ENCODE measurements at places on chromosomes 2 and 18.

- no peak for DNase-seq
Observed at GRCh38 chr2:125172181-125172580, 1147.1 kb downstream of the CNTNAP5 start.

DNA sequence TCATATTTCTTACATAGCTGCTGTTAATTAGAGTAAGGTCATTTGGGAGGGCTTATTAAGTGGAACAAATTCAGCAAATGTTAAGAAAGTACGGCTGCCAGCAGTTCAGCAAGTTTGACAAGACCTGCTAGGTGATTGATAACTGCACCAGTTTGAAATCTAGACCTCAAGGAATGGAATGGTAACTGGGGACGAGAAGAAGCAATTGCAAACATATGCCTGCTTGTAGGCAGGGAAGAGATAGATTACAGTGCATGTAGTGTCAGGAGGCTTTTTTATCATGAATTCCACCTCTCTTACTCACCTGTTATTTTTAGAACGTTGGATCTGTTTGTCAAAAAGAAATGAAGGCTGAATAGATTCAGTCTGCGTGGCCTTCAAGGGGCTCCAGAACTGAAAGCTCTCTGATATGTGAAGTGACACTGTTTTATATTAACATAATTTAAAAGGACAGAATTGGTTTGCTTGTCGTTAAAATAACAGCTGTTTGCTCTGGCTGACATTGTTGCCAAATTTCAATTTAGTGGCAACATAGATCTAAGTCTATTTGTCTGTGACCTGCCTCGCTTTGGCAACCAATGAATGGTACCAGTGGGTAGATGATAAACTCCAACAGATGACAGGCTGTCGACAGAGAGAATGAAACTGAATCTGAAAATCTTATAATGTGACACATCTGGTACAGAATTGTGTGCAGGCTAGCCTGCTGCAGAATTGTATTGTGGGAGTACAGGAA is 199.3 kb downstream of the ZNF407 start:
- DNase-seq = no peak

GRCh38 chr2:211085056-211085680 is 528.8 kb downstream of the CPS1 start:
- no peak for DNase-seq

DNA sequence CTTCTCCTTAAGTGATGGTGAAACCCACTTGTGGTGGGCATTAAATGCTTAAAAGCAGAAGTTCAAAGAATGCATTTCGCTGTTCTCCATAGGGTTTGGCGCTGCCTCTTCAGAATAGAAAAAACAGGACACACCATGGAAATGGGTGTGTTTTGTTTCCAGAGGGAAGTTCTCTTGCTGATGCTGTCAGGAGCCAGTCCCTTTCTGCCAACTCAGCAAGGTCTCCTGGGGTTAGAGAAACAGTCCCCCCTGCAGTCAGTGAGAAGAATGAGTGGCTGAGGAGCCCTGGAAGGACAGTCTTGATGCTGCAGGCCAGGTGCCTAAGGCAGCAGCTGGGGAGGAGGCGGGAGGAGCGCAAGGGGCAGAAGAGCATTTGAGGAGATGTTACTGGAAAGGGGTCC is 37.8 kb upstream of the ASAP2 start:
- DNase-seq = no peak

- no peak for DNase-seq
Observed at GRCh38 chr2:33146102-33146501, 199.3 kb downstream of the LTBP1 start.

GRCh38 chr2:199228887-199229819 is 228.6 kb downstream of the SATB2 start:
- no peak for DNase-seq

DNA sequence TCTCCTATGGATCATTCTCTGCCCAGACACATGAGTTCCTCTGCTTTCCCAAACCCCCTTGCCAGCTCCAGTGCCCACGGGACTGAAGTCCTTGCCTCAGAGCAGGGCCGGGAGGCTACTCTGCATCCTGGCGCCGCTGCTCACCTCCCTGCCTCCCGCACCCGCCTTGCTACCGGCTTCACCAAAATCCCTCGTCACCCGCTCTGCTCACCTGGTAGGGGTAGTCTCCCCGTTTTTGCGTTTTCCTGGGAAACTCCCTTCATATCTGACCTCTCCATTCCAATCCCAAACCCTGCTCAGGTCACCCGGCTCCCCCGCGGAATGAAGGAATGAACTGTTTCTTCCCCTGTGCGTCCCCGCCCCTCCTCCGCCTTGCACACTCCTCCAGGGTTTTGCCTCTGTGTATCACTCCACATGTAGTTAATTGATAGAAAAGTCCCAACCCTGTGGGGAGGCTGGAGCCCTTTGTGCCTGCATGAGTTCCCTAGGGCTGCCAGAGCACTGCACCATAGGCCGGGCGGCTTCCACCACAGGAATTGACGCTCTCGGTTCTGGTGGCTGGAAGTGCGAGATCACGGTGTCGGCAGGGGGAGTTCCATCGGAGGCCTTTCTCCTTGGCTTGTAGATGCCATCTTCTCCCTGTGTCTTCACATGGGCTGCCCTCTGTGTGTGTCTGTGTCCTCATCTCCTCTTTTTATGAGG is 2.0 kb upstream of the DGKD start:
- DNase-seq = no peak

GRCh38 chr2:222734703-222735014 is 63.2 kb downstream of the MOGAT1 start:
- DNase-seq = no peak

- no peak for DNase-seq
Observed at GRCh38 chr2:21229302-21229701, 105.5 kb downstream of the TDRD15 start.

- DNase-seq = no peak
Observed at GRCh38 chr2:54502731-54503130, 46.6 kb downstream of the SPTBN1 start.

DNA sequence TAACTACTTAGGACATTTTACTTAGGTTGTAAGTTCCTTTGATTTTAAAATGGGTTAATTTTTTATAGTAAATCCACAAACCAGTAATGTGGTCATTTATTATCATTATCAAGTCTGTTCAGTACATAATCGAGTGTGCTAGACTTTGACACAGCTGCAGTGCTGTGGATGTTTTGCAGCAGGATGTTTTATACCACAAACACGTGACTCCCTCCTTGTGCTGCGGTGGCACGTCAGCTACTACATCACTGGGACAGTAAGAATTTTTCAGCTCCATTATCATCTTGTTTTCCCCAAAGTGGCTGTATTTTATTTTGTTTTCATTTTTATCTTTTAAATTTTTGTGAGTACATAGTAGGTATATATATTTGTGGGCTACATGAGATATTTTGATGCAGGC is 70.0 kb downstream of the ATP9B start:
- no peak for DNase-seq

DNA sequence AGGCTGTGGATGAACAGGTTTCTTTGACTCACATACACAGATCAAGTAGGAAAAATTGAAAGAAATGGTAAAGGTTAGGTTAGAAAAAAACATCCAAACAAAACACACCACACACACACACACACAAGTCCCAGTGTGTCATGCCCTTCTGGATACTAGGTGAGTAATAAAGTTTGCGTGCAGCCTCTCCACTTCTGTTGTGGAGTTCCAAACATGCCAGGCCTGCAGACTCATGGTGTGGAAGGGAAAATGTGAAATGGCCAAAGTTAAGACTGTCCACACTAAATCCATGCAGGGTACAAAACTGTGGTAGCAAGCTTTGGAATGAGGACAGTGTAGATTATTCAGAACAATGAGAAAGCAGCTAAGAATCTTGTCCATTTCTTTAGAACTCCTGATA is 114.6 kb downstream of the IKZF2 start:
- no peak for DNase-seq

DNA sequence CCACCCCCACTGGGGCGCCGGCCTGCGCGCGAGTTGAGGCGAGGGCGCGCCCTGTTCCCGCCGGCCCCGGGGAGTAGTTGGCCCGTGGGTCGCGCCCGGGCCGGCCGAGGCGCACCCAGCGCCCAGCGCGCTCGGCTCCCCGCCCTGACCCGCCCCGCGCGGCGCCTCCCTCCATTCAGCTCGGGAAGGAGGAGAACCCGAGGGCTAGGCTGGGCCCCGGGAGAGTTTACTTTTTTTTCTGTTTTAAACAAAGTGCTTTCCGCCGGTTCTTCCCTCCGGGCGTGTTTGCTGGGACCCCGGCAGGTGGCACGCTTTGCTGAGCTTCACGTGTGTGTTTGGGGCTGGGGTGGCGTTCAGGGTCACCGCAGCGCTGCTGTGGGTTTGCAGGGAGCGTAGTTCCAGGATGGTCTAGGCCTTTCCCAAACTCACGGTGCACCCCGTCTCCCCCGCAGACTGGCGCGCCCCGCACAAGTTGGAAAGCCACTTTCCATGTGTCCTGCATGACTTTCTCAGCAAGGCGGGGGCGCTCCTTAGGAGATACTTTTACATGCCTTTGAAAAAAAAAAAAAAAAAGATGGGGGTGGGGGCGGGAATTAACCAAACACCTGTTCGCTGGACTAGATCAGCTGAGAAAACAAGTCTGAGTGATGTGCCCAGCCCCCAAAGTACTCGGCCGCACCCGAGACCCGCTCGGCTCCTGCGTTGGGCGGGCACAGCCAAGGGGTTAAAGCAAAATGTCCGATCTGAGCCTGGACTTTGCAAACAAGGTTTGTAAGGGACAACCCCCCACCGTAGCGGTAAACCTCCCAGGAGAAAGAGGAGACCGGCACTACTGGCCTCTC is 825 bp downstream of the ITGA6 start:
- peak; percentile 53 for DNase-seq

DNA sequence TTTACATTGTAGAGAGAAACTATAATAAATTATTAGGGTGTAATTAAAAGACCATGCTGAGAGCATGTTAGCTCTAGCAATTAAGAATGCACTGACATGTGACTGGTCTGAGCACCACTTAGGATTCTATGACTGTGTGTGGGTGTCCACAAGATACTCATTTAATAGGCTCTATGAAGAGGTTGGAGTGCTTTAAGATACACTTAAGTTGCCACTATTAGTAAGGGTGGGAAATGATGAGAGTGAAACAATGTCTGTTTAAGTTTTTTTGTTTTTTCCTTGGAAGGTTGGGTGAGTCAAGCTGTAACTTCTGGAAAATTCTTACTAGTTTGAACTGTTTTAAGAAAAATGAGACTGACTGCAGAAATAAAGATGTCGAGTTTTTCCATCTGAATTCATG is 1.8 kb upstream of the FAP start:
- no peak for DNase-seq

GRCh38 chr2:218003981-218004419 is 1.2 kb upstream of the TNS1 start:
- no peak for DNase-seq

DNA sequence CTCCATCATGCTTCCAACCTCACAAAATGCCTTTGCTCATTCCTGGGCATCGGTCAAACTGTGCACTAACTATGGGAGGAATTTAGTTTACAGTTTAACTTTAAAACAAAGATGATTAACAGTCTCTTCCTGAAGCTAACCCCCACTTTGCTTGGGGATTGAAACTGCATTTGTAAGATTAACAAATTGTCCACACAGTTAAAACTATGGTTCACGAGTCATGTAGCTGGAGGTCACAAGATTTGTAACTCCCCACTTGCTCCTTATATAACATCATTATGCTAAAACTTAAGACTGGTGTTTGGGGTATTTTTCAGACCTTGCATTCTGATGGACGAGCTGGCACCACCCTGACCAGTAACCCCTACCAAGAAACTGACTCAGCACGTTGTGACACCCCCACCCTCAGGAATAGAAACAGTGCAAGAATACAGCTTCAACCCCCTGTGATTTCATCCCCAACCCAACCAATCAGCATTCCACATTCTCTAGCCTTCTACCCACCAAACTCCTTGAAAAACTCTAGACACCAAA is 252.3 kb downstream of the MBD5 start:
- no peak for DNase-seq

DNA sequence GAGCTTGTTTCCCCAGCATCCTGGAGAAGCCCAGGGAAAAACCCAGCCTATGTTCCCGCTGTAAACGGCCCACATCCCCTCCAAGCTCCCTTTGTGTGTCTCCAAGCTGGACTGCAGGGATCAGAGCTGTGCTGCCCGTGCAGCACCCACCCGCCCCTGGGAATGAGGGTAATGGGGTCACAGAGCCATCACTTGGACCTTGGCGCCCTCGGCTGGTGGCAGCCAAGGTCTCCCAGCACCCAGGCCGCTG is 670 bp upstream of the INPP5D start:
- DNase-seq = no peak

- DNase-seq = peak; percentile 46
Observed at GRCh38 chr2:98468621-98469236, 24.1 kb downstream of the INPP4A start.

- DNase-seq = no peak
Observed at GRCh38 chr18:4251873-4252272, 203.2 kb downstream of the DLGAP1 start.

Measured in stimulated activated CD4-positive, alpha-beta T cell treated with anti-CD3 and anti-CD28 coated beads, TNF-alpha, amount 100 ng/mL, for 4 hours (primary cell).